ENCODE measurements at places on chromosomes 12 and 14.

- H3K27me3 ChIP-seq: peaks cover 5% of the 10 kb centered on the region
- H3K4me1 ChIP-seq: no peaks in the 10 kb centered on the region
- DNase-seq: no peak
- H3K4me3 ChIP-seq: no peak overlapping the region
These were observed 390.1 kb downstream of the DPF3 start for GRCh38 chr14:72503696-72504368.

- H3K27me3 ChIP-seq: peaks cover 7% of the 10 kb centered on the region
- peaks cover 8% of the 10 kb centered on the region for H3K4me1 ChIP-seq
- DNase-seq: no peak
These were observed 25.4 kb downstream of the PLXNC1 start for GRCh38 chr12:94173660-94174265.

- no peak overlapping the region for H3K27ac ChIP-seq
- no peak overlapping the region for H3K4me3 ChIP-seq
- DNase-seq: no peak
- peaks cover 3% of the 10 kb centered on the region for H3K27me3 ChIP-seq
These were observed 96.8 kb downstream of the SINHCAF start for GRCh38 chr12:31228811-31229792.

GRCh38 chr12:59082952-59083351 is 162.6 kb upstream of the LRIG3 start:
- no peak overlapping the region for H3K4me3 ChIP-seq
- H3K27ac ChIP-seq: no peak overlapping the region
- peaks cover 47% of the 10 kb centered on the region for H3K4me1 ChIP-seq
- H3K27me3 ChIP-seq: no peaks in the 10 kb centered on the region
- no peak for DNase-seq
- H3K36me3 ChIP-seq: no peaks in the 10 kb centered on the region

DNA sequence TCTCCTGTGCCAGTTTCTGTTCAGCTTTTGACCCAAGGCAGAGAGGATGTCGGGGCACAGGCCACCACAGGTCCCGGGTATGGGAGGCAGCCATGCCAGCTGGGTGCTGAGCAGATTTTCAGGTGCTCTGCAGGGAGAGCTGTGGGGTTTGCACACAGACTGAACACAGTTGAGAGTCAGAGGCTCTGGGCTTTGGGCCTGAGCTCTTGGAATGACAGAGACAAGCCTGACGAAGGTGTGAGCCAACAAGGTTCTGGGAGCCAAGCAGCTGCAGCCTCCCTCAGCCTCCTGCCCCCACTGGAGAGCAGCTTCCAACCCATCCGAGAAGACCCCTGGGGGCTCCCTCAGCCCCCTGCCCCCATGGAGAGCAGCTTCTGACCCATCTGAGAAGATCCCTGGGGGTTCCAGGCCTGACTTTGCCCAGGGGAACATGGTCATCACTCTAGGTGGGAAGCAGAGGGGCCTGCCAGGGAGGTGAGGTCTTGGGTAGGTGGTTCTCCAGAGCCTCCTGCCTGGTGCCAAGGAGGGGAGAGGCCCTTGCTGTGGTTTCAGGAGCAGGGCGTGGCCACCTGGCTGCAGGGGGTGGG is 13.8 kb downstream of the FBRSL1 start:
- no peak overlapping the region for H3K27ac ChIP-seq
- H3K36me3 ChIP-seq: peaks cover 3% of the 10 kb centered on the region
- H3K27me3 ChIP-seq: peaks cover 2% of the 10 kb centered on the region
- no peak overlapping the region for H3K4me3 ChIP-seq
- DNase-seq: no peak

- peaks cover 35% of the 10 kb centered on the region for H3K4me1 ChIP-seq
- no peak for DNase-seq
- no peak overlapping the region for H3K4me3 ChIP-seq
- H3K36me3 ChIP-seq: peaks cover 30% of the 10 kb centered on the region
- H3K27me3 ChIP-seq: peaks cover 2% of the 10 kb centered on the region
These were observed 33.3 kb downstream of the KCTD10 start for GRCh38 chr12:109443794-109444193.

GRCh38 chr12:9851050-9851449 is 18.1 kb downstream of the CLEC2B start:
- no peak overlapping the region for H3K4me3 ChIP-seq
- no peaks in the 10 kb centered on the region for H3K27me3 ChIP-seq
- no peak overlapping the region for H3K27ac ChIP-seq
- no peaks in the 10 kb centered on the region for H3K36me3 ChIP-seq
- no peaks in the 10 kb centered on the region for H3K4me1 ChIP-seq

DNA sequence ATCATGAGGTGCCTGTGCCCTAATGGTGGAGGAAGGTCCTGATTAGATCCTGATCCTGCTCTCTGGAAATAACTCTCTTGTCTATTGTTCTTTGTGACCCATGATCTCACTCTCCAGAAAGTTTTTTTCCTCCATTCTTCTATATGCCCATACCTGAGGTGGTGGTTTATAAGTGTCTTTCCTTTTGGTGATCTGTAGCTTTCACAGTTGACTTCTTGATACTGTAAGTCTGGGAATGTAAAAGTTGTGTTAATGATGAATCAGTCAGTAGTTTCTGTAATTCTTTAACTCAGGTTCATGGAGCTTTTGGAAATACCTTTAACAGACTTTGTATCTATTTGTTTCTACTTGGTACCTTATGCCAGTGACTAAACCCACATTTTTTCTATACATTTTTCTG is 444.0 kb upstream of the FLRT2 start:
- H3K27ac ChIP-seq: no peak overlapping the region
- DNase-seq: no peak
- H3K27me3 ChIP-seq: no peaks in the 10 kb centered on the region
- no peaks in the 10 kb centered on the region for H3K4me1 ChIP-seq

DNA sequence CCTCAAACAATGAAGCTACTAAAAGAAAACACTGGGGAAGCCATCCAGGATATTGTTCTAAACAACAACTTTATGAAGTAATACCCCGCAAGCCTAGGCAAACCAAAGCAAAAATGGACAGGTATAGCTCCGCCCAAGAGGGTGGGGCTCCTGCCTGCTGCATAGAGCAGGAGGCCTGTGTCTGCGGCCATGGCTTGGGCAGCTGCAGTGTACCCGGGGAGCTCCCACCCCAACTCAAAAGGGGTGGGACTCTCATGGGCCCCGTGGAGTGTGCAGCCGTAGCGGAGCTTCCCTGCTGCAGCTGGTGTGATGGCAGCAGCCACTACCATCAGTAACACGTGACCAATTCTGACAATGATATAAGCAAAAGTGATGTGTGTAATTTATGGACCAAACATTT is 264.2 kb upstream of the KITLG start:
- no peaks in the 10 kb centered on the region for H3K4me1 ChIP-seq
- no peak overlapping the region for H3K4me3 ChIP-seq
- DNase-seq: no peak

DNA sequence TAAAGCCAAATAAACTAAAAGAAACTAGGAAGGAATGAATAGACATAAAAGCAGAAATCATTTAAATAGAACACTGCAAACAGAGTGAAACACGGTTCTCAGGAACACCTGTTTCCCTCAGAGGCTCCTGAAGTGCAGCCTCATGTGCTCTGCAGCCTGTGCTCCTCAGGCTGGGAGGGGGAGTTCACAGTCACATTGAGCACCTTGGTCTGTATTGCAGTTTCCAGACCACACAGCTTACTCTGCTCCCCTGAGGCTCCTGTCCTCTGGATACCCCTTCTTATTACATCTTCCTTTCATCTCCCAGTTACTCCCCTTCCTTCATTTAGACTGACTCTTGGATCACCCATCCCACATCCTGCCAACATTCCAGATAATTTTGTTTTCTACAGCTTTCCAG is 49.7 kb upstream of the DCD start:
- DNase-seq: no peak
- H3K27me3 ChIP-seq: no peaks in the 10 kb centered on the region
- H3K4me3 ChIP-seq: no peak overlapping the region

DNA sequence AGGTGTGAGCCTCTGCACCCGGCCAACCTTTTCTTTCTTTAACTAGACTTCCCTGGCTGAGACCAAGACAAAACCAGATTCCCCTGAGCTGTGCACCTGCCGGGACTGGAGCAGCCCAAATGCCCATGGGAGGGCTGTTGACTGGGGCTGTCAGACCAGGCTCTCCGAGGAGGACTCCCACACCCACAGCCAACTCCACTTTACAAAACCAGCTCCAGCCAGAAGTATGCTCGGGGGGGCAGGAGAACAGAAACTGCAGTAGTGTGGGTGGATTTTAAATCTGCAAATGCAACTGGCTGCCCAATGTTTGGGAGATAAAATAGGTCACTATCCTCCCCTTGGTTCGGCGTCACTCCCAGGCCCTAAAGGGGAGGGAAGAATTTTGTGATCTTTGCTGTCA is 78.5 kb downstream of the VCPKMT start:
- no peak for DNase-seq
- peaks cover 2% of the 10 kb centered on the region for H3K27me3 ChIP-seq
- peaks cover 15% of the 10 kb centered on the region for H3K4me1 ChIP-seq
- no peaks in the 10 kb centered on the region for H3K36me3 ChIP-seq

DNA sequence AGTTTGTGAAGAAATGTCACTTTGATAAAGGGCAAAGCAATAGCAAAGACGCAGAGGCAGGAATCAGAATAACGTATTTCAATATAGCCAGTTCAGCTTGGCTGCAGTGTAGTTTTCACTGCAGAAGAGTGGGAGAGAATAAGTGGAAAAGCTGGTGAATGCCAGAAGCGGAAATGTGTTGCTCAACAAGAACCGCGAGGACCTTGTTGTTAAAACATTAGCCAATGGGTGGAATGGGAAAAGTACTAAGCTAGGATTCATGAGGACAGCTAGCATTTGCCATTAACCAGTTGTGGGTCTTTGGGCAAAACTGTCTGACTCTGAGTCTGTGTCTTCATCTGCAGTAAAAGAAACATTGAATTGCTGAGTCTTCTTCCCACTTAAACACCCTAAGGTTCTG is 292.9 kb upstream of the GRIP1 start:
- no peaks in the 10 kb centered on the region for H3K4me1 ChIP-seq
- no peaks in the 10 kb centered on the region for H3K27me3 ChIP-seq
- H3K4me3 ChIP-seq: no peak overlapping the region
- DNase-seq: no peak
- H3K36me3 ChIP-seq: no peaks in the 10 kb centered on the region

- DNase-seq: no peak
- no peaks in the 10 kb centered on the region for H3K4me1 ChIP-seq
- H3K27me3 ChIP-seq: peaks cover 3% of the 10 kb centered on the region
- no peak overlapping the region for H3K4me3 ChIP-seq
- H3K27ac ChIP-seq: no peak overlapping the region
These were observed 64.2 kb downstream of the DRAM1 start for GRCh38 chr12:101941306-101942249.

DNA sequence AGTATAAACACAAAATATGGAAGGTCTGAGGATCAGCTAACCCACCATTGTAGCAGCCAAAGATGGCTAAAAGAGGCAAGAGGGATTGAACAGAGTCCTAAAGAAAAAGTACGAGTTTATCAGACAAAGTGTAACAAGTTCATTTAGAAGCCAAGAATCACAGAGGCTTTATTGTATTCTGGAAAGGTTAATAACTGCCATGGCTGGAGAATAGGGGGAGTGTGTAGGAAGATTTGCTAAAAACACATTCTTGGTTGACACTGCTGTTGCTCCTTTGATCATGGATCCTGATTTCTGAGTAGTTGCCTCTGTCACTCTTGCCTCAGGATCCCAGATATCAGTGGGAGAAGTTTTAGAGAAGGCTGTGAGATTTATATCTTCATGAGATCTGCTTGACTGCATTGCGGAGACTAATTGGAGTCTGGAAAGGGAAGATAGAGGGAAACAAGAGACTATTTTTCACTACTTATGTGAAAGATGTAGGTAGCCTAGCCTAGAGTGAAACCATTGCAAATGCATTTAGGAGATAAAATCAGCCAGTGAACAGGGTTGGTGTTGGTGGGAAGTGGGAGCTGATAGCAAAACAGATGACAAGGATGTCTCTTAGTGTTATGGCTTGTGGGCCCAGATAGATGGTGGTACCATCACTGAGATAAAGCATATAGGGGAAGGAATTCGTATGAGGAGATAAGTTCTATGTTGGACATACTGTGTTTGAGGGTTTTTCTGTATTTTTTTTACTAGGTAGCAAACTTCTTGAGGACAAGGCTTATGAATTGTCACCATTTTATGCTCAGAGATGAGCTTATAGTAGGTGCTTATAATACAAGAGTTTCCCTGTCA is 402.9 kb upstream of the PDE3A start:
- no peak for DNase-seq
- H3K27me3 ChIP-seq: no peaks in the 10 kb centered on the region
- H3K4me1 ChIP-seq: no peaks in the 10 kb centered on the region
- no peak overlapping the region for H3K27ac ChIP-seq

DNA sequence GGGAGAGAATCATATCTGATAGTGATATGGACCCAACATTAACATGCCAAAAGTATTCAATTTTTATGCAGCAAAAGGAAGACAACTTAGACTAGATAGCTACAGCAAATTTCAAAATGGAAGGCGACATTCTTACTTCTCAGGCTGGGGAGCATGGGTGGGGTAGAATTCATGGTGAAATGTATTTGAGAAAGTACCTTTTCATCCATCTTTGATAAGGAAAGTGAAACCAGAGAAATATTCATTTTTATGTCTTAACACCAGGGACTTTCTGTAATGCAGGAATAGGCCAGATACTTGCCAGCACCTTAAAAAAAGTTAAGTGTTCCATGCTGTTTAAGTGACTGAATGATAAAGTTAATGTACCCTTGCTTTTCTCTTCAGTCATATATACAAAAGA is 13.4 kb downstream of the BTG1 start:
- H3K27ac ChIP-seq: no peak overlapping the region
- peaks cover 25% of the 10 kb centered on the region for H3K4me1 ChIP-seq
- peaks cover 6% of the 10 kb centered on the region for H3K27me3 ChIP-seq

DNA sequence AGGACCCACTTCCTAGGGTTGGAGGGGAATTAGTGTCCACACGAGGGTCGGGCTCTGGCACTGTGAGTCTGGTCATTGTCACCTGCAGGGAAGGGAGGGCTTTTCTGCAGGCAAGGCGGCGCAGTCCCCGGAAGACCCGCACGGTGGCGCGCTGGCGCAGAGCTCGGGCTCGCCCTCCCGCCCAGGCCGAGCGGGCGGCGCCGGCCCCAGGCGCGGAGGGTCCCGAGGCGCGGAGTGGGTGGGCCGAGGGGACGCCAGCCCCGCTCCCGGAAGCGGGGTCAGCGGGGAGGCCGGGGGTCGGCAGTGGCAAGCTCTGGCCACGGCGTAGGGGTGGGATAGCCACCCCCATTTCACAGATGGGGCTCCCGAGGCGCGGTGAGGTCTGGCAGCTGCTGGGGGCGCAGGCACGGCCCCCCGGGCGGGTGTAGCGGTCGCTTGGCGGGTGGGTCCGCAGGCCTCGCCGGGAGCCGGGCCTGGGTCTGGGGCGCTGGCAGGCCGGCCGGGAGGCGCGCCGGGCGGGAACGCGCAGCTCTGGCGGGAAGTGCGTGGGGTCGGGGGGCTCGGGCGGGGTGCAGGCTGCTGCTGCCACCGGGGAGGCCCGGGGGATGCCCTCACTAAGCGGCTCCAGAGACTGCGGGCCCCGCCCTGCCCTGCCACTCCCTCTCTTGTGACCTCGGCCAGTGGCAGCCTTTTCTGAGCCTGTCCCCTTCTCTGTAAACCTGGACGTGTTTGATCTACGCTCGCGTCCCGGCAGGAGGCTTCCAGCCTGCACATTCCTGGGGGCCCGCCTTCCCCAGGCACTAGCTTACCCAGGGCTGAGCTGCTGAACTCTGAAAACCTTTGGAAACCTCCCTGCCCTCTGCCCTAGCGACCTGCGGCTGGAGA is 46.1 kb downstream of the CYP46A1 start:
- H3K27me3 ChIP-seq: peaks cover 15% of the 10 kb centered on the region
- peaks cover 18% of the 10 kb centered on the region for H3K4me1 ChIP-seq
- H3K27ac ChIP-seq: no peak overlapping the region
- DNase-seq: peak; percentile 95
- no peaks in the 10 kb centered on the region for H3K36me3 ChIP-seq
- H3K4me3 ChIP-seq: peak overlapping the region; percentile 86
